Glomerular endothelial cell (primary cell): ENCODE measurements at places on chromosomes 3 and 15.

DNA sequence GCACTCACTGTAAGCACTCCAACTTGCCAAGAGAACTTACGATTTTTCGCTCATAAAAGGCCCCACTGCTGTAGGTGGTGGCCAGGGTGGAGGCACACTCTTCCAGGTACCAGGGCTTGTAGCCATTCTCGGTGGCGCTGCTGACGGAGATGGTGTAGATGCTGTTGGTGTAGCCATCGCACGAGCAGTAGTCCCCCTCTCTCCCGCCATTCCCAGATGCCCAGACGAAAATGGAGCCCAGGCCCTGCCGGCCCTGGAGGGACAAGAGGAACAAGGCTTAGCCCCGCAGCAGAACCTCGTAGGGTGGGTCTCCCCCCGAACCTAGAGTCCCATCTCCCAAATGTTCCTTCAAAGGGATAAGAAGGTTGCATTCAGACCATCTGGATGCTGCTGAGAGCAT is 96.3 kb downstream of the PCSK6 start:
- DNase-seq, result no peak

DNA sequence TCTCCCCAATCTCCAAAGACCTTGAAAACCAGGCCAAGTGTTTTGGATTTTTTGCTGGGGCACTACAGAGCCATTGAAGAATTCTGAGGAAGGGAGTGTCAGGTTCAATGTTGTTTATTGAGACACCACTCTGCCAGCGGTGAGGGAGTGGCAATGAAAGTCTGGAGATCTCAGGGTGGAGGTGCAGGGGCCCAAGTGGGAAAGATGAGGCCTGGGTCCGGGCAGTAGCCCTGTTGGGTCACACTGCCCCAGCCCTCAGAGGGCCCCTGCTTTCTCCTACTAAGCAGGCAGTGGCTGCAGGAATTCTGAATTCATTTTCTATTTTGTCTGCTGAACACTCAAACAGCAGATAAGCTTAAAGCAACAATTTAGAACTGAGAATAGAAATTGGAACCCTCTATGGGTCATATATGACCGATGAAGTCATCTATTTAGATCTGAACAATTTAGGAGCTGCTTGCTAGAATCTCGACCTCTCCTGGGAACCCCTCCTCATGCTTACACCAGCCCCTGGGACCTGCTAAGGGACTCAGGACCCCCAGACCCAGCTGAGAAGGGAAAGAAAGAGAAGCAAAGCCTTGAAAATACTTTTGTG is 17.9 kb downstream of the HRH1 start:
- no peak for DNase-seq

GRCh38 chr3:170746175-170746942 is 123.6 kb downstream of the RPL22L1 start:
- DNase-seq, result no peak

DNA sequence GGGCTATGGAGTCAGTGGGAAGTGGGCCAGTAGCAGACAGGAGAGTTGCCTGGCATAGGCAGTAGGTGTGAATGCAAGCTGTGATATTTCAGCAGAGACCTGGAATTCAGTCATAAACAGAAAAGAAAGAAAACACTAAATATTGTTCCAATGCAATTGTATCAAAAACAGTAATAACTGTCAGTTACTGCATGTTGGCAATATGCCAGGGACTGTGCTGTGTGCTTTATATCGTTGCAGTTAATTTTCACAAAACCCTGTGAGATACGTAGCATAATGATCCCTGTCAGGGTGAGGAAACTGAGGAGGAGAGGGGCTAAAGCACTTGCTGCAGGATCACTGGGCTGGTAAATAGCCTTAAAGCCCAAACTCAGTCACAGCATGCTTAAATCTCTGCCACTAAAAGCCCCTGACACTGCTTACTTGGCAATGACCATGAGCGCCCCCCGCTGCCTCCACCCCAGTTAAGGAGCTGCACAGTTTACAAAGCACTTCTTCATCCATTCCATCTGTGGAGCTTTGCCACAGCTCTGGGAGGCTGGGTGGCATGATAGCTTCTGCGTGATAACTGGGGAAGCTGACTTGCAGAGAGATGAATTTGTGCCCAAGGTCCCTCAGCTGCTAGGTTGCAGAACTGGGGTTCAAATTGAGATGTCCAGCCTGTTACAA is 3.9 kb downstream of the SLC6A1 start:
- DNase-seq, result no peak

DNA sequence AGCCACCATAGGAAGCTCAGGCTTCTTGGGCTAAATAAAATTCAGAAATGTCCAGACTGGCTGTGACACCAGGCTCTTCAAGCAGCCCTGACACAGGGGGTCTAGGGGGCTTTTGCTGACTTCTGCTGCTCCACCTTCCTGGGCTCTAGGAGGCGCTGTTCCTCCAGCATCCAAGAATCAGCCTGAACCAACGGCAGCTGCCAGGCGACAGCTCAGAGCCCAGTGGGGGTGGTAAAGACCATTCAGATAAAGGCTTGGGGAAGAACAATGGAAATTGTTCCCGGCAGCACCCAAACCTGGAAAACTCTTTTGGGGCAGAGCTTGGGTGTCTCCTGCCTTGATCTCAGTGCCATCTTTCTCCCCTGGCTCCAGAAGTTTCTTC is 21.6 kb upstream of the PSTPIP1 start:
- no peak for DNase-seq

DNA sequence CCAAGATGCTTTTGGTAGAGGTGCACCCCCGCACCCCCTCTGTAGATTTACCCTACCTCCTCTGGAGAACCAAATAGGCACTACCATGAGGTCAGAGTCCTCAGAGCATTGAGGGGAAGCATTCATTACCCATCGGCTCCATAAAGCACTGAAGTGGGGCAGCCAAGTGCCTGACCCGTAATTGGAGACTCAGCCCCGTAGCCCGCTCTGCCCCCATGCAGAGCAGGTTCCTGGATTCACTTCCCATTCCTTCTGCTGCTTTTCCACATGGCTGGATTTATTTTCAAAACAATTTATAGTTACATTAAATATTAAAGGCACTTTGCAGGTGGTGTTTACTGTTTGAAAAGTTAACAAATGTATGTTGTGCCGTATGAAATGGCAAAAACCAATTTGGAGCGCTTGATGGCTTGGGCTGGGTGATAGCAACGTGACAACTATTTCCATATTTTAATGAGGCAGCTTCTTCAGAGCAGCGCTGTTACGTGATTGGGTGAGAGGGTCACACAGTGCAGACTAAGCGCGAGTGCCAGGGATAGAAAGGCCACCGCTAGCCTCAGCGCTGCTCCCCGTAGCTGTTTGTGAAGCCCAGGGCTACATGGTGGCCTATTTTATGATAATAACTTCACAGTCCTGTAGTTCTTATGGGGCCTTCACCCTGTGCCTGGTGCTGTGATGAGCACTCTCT is 373.8 kb upstream of the PROK2 start:
- DNase-seq, result no peak

DNA sequence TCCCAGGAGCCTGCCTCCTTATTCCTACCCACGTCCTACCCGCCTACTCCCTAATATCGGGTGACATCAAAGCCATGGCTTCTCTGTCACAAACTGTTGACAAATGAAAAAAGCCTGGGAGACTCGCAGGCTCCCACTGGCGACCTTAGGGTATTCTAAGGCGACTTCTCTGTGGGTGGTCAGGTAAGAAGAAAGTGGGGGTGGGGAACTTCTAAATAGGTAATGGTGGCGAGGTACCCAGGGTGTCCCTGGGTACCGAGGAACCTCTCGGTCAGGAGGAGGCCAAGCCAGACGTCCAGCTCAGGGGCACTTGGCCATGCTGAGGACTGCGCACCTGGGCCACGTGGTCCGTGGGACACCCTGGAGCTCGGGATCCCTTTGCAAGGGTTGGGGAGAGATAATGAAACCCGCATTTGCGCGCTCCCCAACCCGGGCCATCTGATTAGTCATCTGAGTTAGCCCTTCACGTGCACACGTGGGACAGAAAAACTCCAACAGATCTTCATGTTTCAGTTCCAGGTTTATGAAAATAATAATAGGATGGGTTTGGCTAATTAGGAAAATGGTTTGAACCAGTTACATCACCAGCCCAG is 78.2 kb downstream of the NR2F2 start:
- no peak for DNase-seq

DNA sequence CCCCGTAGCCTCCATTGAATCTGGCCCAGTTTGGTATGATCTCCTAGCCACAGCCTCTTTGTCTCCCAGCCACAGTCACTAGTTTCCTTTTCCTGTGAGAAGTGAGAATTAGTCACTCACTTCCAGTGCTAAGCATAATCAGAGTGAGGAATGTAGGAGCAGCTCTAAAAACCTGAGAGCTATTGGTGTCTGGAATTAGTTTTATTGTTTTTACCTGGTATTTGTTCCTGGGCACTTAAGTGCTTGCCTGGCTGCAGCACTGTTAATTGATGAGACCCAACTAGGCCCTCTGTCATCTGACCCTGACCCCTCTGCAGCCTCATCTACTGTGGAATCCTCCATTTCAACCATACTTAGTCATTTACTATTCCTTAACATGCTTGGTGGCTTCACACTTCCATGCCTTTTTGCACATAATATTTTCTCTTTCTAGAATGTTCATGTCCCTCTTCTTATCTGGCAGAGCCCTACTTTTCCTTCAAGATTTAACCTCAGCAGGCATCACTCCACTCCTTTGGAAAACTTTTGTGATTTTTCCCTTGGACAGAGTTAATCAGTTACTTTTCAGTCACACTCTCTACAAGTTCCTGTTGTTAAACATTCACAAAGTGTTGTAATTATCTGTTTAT is 48.8 kb downstream of the PDE8A start:
- peak; percentile 66 for DNase-seq

- DNase-seq, result peak; percentile 56
These were observed 45.3 kb upstream of the ARL6 start for GRCh38 chr3:97719156-97719821.

- no peak for DNase-seq
These were observed 202.6 kb downstream of the MEX3B start for GRCh38 chr15:81843226-81843625.

DNA sequence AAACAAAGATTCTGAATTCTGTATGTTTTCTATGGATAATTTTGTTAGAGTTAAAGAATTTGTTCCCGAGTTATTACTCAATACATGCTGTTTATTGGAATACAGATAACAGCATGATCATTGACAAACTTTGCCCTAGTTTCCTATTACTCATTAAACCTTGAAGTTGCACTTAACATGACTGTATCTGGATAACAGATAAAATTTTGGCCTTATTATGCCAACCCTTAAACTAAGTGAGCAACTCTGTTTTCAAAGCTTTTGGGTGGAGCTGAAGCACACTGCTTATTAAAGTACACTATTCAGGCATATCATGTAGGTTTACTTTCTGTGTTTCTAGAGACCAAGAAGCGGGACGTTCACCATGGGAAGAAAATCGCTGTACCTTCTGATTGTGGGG is at the start of gene AADAC:
TSS of gene AADAC (plus strand) at position 318 of the 400 bp plus-strand sequence. CDS start at position 365, 47 bp downstream.
- no peak for DNase-seq

- DNase-seq, result no peak
These were observed 68.9 kb downstream of the CYP19A1 start for GRCh38 chr15:51269496-51269895.

GRCh38 chr3:149395107-149396089 is 17.9 kb upstream of the TM4SF1 start:
- DNase-seq, result no peak

DNA sequence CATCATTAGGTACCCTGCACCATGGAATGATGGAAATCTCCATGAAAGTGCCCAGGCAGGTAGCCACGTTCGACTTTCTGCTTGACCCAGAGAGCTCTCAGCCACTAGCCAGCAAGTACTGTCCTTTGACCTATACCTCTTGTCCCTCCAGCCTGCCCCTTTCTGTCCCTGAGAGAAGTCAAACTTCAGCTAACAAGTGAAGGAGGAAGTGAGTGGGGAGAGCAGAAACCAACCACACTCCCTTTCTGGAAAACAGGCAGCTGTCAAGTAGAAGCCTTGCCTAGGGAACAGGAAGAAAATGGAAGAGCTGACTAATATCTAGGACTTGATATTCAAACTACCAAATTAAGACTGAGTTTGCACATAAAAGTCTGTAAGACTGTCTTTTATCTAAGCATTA is 30.3 kb upstream of the FSTL1 start:
- DNase-seq, result no peak

- no peak for DNase-seq
These were observed 17.3 kb downstream of the CHRNA3 start for GRCh38 chr15:78603467-78603866.

DNA sequence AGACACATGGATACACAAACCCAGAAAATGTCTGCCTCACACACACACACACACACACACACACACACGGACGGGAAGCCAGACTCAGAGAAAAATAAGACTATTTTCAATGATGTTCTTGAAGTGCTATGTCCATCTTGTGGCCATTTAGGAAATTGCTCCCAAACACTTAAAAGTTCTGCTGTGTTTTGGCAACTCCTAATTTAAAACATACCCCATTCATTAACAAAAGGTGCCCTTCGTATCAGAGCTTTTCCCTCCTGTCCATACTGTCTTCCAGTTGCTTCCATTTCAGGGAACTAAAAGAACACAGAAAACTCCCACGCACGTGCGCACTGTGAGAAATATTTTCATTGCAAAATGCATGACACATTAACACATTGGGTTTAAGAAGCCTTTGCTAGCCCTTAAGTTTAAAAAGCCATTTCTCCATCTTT is 44.6 kb downstream of the SLC12A1 start:
- DNase-seq, result peak; percentile 68

DNA sequence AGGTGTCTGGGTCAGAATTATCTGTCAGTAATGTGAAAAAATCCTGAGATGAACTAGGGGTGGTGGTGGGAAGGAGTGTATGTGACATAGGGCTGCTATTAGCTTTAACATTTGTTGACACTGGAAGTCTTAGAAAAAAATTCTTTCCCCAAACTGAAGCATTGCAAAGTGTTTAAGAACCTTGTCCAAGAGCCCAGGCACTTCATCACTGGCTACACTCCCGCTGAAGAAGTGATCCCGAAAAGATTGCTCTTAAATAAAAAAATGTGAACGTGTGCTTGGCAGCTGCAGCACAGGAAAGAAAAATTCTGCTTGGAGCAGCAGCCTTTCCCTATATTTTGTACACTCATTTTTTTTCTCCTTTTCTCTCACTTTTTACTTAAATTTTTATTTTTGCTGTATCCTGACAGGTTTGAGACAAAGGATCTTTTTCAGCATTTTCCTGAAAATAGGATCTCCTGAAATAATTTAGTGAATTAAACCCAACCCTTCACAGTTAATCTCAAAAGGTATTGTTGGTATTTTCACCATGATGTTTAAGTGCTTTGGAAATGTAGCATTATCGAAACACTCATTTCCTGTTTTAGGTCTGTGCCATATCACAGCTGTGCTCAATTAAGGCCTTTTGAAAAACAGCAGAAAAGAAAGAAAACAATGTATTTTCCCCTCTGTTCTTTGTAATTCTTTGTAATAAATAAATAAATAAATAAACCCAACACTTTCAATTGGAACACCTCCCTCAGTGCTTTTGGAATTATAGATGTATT is 477.6 kb downstream of the ZNF385D start:
- no peak for DNase-seq

GRCh38 chr15:68445351-68445750 is 13.4 kb upstream of the ITGA11 start:
- no peak for DNase-seq
